ENCODE measurements at places on chromosomes 16 and 17.

DNA sequence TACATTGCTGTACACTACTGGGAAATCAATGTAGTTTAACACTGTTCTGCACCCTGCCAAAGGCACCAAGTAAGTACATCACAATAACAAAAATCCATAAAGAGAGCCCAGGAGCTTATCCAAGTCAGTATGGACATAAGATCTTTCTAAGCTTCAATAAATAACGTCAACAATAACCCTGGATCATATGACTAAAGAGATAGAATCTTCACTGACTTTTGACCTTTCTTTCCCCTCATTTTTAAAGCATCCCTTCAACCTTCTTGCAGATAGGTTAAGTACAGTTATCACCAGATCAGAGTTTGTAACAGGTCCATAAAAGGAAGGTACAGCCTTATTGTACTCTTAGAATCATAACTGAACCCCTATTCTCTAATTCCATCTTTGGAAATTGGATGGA, 2.3 kb downstream of the CEP20 start:
- no peak for DNase-seq

DNA sequence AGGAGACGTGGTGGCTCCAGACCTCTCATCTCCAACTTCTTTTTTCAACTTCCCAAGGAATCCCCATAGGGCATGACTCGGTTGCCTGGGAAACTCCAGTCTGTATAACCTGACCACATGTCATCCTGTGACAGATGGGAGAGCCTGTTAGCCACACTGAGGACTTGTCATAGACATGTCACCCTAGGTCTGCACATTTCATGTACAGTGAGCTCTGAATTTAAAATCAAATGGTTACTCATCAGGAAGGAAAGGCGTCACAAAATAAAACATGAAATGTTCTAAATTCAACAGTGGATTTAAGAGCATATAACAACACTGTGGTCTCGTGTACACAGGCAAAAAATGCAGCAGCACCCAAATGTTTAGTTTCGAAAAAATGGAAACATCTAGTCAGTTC, 22.2 kb upstream of the ADAMTS18 start:
- no peak for DNase-seq

DNA sequence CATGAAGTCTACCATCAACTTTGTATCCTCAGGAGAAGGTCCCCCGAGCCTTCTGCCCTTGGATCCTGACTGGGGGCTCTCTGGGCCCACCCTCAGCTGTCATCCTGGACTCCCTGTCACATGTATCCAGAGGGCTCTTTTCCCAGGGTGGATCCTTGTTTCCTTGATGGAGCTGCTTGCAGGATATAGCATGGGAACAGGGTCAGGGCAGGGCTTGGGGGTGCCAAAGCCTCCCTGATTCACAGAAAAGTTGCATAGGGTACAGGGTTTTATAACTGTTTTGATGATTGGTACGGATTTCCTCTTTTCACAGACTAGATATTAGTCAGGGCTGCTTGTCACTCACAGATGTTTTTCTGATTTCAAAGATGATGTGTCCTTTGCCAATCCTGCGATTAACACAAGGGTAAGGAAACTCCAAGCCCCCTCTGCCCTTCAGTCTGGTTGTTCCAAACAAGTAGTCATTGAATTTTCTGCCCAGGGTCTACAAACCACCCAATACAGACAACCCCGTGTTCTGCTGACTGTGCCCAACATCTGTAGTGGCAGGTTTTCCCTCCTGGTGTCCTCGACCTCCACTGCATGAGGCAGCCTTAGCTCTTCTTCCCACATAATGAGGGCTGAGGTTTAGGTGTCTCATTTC, 20.6 kb upstream of the SLC35G3 start:
- DNase-seq, result no peak

- DNase-seq, result no peak
Measured at GRCh38 chr17:38508954-38509771, 80.9 kb downstream of the ARHGAP23 start.

GRCh38 chr17:28741358-28742349, 2.2 kb upstream of the TRAF4 start:
- DNase-seq, result no peak

DNA sequence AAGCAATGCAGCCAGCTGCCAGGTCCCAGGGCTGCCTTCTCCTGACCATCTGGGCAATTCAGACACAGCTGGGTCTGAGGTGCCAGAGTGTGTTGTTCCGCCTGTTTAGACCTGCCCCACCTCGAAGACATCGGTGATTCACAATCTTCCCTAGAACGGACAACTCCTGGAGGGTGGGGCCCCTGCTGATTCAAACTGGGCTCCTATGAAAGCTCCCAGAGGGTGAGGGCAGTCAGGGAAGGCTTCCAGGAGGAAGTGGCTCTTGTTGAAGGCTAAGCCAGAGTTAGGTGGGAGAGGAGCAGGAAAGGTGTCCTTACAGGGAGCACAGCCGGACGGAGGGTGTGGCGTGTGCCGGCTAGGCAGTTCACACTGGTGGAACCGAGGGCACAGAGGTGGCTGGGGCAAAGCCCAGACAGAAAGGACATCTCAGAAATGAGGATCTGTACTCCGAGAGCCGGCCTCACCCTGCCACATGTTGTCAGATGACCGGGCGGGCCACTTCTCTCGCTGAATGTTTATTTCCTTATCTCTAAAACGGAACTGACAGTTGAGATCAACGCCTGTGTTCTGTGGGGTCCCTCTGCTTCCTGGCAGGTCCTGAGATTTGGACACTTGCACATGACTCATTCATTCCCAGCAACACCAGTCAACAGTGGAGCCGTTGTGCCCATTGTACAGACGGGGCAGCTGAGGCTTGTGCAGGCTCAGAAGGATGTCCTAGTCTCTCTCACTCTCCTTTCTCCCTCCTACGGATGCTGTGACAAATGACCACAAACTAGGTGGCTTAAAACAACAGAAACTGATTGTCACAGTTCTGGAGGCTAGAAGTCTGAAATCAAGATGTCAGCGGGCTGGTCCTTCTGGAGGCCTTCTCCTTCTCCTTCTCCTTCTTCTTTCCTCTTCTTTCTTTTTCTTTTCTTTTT, 26.9 kb upstream of the LITAF start:
- no peak for DNase-seq

- DNase-seq, result no peak
Measured at GRCh38 chr17:19019041-19019941, 14.7 kb upstream of the FAM83G start.

DNA sequence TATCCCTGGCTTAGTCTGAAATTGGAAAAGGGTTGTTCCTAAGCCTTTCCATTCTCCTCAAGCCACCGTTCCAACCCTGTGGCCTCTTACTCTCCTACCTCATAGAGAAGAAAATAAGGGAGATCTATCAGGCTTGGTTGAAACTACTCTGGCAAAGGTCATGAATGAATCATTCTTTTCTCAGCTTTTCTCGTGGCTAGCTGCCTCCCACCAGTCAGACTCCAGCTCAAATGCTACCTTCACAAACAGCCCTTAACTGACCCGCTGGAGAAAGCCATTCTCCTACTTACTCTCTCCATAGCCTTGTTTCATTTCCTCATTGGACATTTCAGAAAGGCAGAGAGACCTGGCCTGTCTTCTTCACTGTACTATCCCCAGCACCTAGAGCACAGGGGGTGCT, 8.9 kb downstream of the MYH10 start:
- no peak for DNase-seq

- no peak for DNase-seq
Measured at GRCh38 chr17:48102043-48102750, 919 bp upstream of the CBX1 start.

- DNase-seq, result no peak
Measured at GRCh38 chr17:43860927-43861622, 14.1 kb downstream of the CD300LG start.
